SK-N-SH (cell line): ENCODE measurements at places on chromosomes 12 and 14. TPM values are rescaled to one million over a fixed set of nuclear protein-coding genes. Genes with fewer than 3 reads are reported as not detected.
A peak's percentile ranks its signal among the peaks of the same experiment; 100 is the strongest.

DNA sequence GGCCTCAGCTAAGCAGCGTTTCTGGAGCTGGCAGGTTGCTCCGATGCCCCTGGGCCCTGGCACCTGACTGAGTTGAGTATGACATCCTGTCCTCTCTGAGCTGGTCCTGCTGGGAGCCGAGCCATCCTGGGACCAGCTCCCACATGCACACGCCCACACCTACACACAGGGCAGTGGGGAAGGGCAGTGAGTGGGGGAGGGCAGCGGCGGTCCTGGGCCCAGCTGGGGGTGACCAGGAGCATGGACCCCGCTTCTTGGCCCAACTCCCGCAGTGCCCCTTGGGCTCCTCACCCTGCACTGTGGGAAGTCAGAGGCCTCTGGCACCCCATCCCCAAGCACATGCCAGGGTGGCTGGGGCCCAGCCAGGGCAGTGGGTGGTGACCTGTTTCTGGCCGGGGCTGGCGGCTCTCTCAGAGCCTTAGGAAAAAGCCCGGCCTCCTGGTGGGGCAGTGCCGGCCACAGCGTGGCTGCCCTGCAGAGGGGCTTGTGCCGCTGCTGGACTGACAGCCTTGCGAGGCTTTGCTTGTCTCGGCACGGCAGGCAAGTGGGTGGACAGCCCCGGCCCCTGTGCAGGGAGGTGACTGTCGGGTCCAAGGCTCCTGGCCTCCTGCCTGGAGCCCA, 5.9 kb upstream of the CRIP2 start:
- no peak for DNase-seq

The VRTN gene
- polyA plus RNA-seq: not detected in 2 replicates

DNA sequence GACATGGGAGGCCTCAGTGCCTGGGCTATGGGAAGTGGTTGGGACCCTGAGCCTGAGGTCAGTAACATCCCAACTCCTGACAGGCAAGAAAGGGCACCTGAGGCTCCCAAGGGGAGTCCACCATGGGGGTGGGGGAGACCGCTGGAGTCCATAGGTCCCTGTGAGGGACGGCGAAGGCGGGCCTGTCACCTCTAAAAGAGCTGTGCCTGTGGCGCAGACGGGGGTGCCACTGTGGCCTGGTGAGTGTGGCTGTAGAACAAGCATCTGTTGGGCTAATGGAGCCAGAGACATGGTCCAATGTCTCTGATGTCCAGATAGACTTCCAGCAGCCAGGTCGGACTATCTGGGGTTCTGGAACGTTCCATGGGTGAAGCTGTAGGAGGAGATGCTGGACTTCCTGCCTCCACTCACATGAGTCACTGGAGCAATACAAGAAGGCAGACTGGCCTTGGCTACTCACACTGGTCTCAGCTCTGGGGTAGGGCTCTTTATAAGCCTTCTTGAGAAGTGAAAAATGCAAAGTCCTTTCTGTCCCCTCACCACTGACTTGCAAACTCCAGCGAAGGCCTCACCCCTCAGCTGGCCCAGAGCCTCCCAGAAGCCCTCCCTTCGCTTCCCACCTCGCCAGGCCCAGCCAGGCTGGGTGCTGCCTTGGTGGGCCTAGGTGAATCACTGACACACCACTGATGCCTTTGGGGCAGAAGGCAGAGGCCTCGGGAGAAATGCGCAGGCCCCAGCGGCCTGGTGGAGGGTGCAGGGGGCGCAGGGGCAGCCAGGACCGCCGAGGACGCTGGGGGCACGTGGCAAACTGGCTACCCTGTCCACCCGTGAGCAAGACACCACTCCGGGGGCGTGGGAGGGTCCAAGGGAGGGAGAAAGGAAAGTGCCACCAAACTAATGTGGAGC, 1.1 kb upstream of the TRAF3 start:
- no peak for DNase-seq

- no peak for DNase-seq
Observed at GRCh38 chr14:23101213-23101970, 3.4 kb downstream of the CIROP start.

The CLEC1B gene
- not detected in 2 replicates for polyA plus RNA-seq

The OAS2 gene
- polyA plus RNA-seq: 0.02 TPM in 1 of 2 replicates, not detected in the other

- no peak for DNase-seq
Observed at GRCh38 chr12:37543966-37544668, 772.5 kb upstream of the ALG10B start.

The RIMKLB gene
- polyA plus RNA-seq: 24.5 and 33.3 TPM in 2 replicates

- no peak for DNase-seq
Observed at GRCh38 chr14:66248256-66248655, 237.9 kb upstream of the CCDC196 start.

DNA sequence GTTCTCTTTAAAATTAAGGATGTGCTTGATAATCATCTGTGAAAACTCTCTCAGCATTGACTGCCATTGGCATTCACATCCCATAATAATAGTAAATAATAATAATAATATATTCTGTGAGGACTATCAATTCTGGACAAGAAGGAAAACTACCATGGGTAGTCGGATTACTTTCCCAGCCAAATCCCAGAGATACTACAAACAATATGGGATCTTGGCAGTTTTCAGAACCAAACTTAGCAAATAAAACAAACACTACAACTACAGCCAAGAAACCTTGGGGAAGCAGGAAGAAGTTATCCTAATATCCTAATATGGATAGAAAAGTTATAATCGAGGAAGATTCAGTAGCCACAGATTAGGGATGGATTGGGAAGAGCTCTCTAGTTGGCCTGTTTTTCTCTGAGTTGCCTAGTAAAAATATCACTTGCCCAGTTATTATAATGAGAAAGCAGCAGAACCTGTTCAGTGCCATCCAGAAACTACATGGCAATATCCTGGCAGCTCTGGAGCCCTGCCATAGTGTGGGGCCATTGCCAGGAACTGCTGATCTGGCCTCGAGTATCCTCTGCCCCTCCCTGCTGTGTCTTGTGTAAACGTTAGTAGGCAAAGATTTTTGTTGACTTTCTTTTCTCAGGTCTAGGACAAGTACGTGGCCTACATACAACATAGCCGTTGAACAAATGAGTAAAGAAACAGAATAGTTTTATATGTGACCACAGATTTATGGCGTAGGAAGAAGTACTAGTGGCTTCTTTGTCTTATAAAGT, 193.5 kb downstream of the SLC2A13 start:
- DNase-seq: no peak

DNA sequence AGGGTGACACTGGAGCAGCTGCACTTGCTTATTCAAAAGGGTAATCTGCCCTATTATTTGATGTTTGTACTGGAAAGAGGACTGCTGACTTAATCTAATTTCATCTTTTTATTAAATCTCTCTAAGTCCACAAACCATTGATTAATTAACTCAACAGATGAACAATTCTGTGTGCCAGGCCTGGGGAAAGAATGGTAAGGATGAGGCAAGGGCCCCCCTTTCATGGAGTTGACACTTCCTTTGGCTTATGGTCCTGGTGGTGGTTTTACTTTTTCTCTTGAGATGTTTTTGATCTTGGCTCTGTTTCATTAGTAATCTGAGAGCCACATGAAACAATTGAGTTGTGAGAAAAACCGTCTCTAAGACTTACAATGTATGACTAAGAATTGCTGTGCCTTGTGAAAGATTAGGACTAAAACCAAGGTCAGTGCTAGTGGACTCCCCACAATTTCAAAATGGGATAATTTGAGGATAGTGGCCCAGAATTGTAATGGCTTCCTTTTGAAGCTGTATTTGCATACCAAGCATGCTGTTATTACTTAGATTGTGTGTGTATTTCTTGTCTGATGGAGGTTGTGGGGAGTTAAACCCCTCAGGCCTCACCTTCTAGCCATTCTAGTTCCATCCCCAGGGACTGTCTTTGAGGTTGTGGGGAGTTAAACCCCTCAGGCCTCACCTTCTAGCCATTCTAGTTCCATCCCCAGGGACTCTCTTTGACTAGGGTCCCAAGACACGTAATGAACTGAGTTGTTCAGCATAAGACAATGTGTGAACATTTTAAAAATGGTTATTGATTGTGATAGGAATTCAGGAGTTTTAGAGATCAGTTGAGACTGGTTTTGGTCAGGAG, 52.5 kb upstream of the EVL start:
- DNase-seq: no peak

- peak; percentile 58 for DNase-seq
Observed at GRCh38 chr12:104213952-104214351, 1.6 kb upstream of the TXNRD1 start.

DNA sequence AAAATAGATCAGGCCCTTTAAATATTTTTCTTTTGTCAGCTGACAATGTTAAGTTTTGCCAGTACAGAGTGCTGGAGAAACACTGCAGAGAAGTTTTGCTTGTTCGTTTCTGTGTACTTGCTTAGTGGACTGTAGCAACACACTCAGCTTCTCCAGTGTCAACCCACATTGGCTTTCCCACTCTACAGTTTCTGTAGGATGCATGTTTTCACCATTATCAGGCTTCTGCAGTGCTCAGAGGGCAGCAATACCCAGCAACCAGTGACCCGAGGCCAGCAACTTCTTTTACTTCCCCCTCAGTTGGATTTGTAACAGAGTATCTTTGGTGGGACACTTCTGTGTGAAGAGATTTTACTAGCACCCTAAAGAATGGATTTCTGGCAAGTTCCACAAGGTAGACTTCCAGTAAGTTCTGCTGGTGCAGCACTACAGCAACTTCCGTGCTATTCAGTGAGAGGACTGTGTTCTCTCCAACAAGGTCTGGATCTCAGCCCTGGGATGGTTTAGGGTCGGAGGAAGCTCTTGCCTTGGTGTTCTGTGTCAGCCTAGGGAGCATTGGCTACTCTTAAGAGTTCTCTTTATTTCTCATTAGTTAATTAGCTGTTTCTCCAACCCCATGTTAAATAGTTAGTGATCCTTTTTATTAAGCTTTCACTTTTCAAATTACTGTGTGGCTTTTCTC, 70.4 kb downstream of the FUT8 start:
- DNase-seq: no peak

DNA sequence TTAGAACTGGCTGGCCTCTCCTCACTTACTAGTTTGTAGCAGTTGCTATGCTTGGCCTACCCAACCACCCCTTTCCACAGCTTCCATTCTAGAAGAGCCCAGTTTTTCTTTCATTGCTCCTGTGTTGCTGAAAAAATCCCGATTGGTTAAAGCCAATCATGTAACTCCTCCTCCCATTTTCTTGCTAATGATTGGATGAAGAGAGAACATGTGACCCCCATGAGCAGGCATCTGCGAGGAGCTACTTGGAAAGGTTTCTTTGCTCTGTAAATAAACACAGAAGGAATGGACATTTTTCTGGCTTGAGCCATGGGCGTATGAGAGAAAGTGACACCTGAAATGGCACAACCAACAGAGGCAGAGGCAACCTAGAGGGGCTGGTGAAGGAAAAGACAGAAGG, 773.8 kb upstream of the TBX3 start:
- no peak for DNase-seq

DNA sequence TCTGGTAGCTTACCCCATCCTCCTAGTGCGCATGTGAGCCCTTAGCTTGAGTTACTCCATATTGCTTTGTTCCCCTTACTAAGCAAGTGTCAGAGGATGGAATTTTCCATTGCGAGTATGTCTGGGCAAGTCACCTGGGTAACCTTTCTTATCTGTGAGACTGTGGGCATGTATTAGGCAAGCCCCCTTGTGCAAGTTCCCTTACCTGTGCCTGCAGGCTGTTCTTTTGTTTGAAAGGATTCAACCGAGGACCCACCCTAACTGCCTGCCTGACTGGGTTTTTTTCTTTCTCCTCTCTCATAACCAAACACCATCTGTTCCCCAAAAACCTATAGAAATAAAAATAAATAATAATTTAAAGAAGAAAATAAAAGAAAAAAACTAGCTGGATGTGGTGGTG, 22.3 kb upstream of the PPP2R5E start:
- DNase-seq: no peak

The TMEM233 gene
- polyA plus RNA-seq: 2.3 and 2.6 TPM in 2 replicates

GRCh38 chr12:19131025-19131444, 1.5 kb downstream of the PLEKHA5 start:
- peak; percentile 35 for DNase-seq

DNA sequence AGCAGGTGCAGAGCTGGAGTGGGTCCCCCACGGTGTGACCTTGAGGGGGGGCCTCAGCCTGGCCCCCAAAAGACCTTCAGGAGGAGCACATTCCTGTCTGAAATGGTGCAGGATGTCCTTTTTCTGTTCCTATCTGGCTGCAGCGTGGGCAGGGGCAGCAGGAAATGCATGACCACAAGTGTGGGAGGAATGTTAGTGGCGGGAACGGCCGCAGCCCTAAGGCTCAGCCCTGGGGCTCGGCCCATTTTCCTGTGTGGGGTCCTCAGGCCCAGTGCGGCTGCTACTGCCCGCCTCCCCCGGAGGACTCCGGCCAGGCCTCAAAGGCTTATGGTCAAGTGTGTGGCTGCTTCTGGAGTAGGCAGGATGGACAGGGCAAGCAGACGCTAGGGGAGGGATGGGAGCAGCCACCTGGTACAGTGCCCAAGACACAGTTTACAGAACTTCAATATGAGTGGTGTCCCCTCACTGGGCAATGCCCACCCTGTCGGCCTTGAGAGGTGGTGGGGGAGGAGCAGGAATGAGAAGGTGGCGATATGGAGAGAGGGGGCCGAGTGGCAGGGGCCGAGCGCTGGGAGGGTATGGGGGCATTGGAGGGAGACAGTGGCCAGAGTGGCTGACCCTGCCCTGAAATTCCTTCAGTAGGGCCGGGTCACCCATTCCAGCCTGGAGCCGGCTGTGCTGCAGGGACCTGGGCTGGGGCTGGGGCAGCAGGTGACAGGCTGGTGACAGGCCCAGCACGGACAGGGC, 137.4 kb downstream of the CALM1 start:
- DNase-seq: no peak

GRCh38 chr12:48956279-48957140, 777 bp downstream of the ARF3 start:
- DNase-seq: peak; percentile 85

DNA sequence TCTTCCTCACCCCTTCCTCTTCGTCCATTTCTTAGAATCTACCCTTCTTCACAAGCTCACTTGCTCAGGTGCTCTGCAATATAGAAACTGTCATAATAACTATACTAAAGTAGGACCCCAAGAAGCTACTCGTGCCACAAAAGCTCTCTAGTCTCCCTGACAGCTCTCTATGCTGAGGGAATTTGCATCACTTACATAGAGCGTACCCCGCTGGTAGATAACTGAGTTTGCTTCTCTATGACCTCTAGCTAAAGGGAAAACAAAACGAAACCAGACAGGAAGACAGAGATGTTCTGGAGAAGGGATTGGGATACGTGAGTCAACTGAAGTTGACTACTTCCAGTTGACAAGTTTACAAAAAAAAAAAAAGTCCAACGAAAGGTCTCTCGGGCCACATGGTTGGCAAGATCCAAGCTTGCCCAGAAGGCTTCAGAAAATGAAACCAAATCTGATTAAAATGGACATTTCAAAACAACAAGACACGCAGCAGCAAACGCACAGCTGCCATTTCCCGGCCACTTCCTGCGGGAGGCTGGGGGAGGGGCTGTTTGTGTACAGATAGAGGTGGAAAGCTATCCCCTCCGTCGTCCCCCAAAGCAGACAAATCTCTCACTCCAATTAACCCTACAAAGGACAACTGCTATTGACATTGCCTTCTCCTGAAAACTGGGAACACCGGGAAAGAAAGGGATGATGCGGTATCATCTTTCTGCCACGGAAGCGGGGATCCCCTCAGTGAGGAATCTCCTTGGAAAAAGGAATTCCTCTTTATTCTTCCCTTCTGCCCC, 1.3 kb downstream of the BAZ2A start:
- DNase-seq: peak; percentile 72

- DNase-seq: no peak
Observed at GRCh38 chr12:105222726-105223351, 13.1 kb downstream of the APPL2 start.

The KRT86 gene
- polyA plus RNA-seq: 0.34 and 0.56 TPM in 2 replicates
